ENCODE measurements at places on chromosomes 1 and 21. TPM values are rescaled to one million over a fixed set of nuclear protein-coding genes. Genes with fewer than 3 reads are reported as not detected.
A peak's percentile ranks its signal among the peaks of the same experiment; 100 is the strongest.

The TRIM67 gene
- total RNA-seq, result not detected

GRCh38 chr21:31576428-31576827, 83.1 kb upstream of the SOD1 start:
- H3K36me3 ChIP-seq, result no peaks in the 10 kb centered on the region
- H3K27ac ChIP-seq, result no peak overlapping the region
- no peaks in the 10 kb centered on the region for H3K4me1 ChIP-seq

- H3K4me1 ChIP-seq, result no peaks in the 10 kb centered on the region
- no peak overlapping the region for H3K27ac ChIP-seq
- no peak overlapping the region for H3K4me3 ChIP-seq
- H3K36me3 ChIP-seq, result no peaks in the 10 kb centered on the region
- no peaks in the 10 kb centered on the region for H3K27me3 ChIP-seq
- no peak for DNase-seq
Observed at GRCh38 chr1:186112280-186112679, 262.8 kb downstream of the TPR start.

The PAPPA2 gene
- total RNA-seq, result 0.38 TPM

The RGL1 gene
- total RNA-seq, result 2.0 TPM

DNA sequence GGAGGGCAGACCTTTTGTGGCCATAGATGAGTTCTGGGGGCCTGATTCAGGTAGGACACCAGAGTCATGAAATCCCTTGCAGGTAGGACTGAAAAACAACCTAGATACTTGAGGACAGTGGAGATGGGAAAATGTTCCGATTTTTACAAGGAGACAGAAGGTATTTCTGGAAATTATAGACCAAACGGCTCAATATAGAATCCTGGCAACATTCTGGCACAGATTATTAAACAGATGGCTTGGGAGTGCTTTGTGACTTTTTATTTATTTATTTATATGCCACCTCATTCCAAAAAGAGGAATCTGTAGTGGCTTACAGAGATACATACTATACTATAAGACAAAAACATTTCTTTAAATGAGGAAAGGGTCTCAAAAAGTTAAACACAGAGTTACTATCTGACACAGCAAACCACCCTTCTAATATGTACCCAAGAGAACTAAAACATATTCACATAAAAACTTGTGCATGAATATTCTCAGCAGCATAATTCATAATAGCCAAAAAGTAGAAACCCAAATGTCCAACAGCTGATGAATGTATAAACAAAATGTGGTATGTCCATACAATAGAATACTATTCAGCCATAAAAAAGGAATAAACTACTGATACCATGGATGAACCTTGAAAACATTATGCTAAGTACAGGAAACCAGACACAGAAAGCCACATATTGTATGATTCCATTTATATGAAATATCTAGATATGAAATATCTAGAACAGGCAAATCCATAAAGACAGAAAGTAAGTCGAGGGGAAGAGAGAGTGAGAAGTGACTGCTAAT, 49.8 kb downstream of the CDK18 start:
- H3K27me3 ChIP-seq, result peaks cover 62% of the 10 kb centered on the region
- peaks cover 6% of the 10 kb centered on the region for H3K36me3 ChIP-seq
- no peaks in the 10 kb centered on the region for H3K4me1 ChIP-seq
- peak; percentile 7 for DNase-seq

The SPRR2F gene
- not detected for total RNA-seq

The PRAMEF14 gene
- not detected for total RNA-seq

The CTPS1 gene
- total RNA-seq, result 94.1 TPM

GRCh38 chr1:8169364-8170058, 143.4 kb upstream of the ERRFI1 start:
- H3K27ac ChIP-seq, result peak overlapping the region; percentile 99
- H3K4me1 ChIP-seq, result peaks cover 30% of the 10 kb centered on the region
- peak overlapping the region; percentile 45 for H3K4me3 ChIP-seq
- DNase-seq, result peak; percentile 78
- H3K27me3 ChIP-seq, result no peaks in the 10 kb centered on the region

The CZIB gene
- 48.2 TPM for total RNA-seq

DNA sequence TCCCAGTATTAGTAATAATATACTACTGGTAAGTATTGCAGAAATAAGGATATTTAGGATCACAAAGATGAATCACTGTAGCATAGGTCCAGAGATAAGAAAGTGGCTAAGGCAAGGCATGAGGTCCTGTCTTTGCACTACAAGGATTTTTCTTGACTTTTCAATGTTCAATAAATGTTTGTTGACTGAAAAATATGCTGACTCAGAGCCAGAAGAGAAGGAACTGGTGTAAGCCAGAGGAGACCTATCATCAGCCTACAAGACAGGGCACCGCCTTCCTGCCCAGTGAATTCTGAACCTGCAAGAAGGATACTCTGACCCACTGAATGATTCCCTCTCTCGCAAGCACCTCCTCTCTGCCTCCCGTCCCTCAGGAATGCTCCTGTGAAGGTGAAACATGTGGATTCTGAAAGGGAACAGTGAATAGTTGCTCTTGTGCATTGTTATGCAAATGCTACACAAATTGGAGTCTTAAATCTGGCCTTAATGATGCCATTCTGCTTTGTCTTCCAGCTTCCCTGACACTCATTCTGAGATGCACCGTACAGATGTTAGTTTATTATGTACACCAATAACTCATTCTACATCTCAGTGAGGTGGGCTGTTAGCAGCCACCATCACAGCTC, 540.0 kb downstream of the OMA1 start:
- no peaks in the 10 kb centered on the region for H3K36me3 ChIP-seq
- H3K4me3 ChIP-seq, result no peak overlapping the region
- H3K27ac ChIP-seq, result no peak overlapping the region
- no peaks in the 10 kb centered on the region for H3K4me1 ChIP-seq
- DNase-seq, result no peak
- peaks cover 2% of the 10 kb centered on the region for H3K27me3 ChIP-seq

The ERICH3 gene
- 0.23 TPM for total RNA-seq

DNA sequence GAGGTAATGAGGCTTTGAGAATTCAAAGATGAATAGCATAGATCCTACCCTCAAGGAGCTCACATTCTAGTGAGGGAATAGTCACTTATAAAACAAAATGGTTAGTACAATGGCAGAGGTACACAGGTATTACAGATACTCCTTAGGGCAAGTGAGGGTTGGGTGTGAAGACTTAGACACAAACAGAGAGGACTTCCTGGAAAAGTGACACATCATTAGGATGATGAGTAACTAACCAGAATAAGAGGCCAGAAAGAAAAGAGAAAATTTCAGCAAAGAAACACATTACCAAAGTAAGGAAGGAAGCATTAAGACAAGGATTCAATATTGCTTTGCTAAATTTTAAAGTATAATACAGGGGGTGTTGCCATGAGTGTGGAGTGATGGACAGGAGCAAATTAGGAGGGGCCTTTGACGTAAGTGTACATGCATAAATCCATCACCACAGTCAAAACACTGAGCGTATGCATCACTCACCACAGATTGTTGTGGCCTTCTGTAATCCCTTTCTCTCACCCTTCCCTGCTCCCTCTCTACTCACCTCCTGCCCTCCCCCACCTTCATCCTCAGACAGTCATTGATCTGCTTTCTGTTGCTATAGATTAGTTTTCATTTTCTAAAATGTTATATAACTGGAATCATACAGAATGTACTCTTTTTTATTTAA, 7.9 kb downstream of the CD53 start:
- peak overlapping the region; percentile 92 for H3K4me3 ChIP-seq
- peak overlapping the region; percentile 97 for H3K27ac ChIP-seq
- peaks cover 61% of the 10 kb centered on the region for H3K36me3 ChIP-seq
- no peaks in the 10 kb centered on the region for H3K27me3 ChIP-seq
- peak; percentile 79 for DNase-seq

DNA sequence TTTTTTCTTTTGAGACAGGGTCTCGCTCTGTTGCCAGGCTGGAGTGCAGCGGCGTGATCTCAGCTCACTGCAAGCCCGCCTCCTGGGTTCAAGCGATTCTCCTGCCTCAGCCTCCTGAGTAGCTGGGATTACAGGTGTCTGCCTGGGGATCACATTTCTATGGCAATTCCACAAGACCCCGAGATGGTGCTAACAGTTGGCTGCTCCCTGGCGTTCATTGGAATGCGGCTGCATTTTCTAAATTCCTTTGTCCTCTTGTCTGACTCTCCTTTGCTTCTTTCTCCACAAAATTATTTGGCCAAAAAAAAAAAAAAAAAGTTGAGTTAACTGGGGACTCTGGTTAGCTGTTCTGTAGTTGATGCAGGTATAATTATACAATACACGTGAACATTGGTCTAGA, 176.4 kb downstream of the ETS2 start:
- peaks cover 2% of the 10 kb centered on the region for H3K27me3 ChIP-seq
- H3K36me3 ChIP-seq, result peaks cover 4% of the 10 kb centered on the region
- no peak overlapping the region for H3K27ac ChIP-seq

GRCh38 chr1:41958015-41958673, 39.4 kb upstream of the HIVEP3 start:
- no peaks in the 10 kb centered on the region for H3K27me3 ChIP-seq
- no peak for DNase-seq
- no peak overlapping the region for H3K27ac ChIP-seq
- H3K4me1 ChIP-seq, result peaks cover 13% of the 10 kb centered on the region
- H3K36me3 ChIP-seq, result no peaks in the 10 kb centered on the region

The MAP3K21 gene
- total RNA-seq, result 1.9 TPM

The LCE1F gene
- total RNA-seq, result not detected

DNA sequence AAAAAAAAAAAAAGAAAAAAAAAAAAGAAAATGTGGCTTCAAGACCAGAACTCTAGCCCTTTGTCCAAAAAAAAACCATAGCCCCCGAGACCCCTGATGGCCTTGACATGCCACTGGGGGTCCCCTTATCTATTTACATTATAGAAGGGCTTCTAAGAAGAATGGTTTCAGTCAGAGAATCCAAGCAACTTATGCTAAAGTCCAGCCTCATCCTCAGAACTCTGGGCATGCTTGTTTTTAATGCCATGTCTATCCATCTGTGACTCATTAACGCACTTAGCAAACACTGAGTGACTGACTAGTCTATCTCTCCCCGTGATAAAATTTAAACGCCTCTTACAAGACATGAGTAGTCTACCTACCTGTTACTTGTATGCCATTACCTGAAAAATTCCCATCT, 29.3 kb downstream of the ERG start:
- no peak overlapping the region for H3K4me3 ChIP-seq
- no peaks in the 10 kb centered on the region for H3K4me1 ChIP-seq
- DNase-seq, result no peak
- H3K36me3 ChIP-seq, result no peaks in the 10 kb centered on the region
- H3K27ac ChIP-seq, result no peak overlapping the region
- H3K27me3 ChIP-seq, result peaks cover 6% of the 10 kb centered on the region

DNA sequence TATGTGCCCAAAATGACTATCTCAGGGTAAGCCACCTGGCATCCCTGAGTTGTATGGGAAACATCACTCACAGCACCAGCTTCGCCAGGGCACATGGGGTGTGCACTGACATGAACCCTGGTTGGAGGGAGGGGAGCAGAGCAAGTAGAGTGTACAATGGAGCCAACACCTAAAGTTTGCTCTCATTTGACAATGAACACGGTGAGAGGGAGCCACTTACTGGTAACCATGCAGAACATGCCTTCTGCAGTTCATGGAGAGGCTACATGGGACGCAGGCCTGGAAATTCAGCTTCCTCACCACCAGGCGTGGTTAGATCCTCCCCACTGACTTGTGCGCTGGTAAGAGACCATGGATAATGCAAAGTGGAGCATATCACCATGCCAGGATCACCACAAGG, 10.0 kb upstream of the CPLANE2 start:
- DNase-seq, result no peak
- H3K4me1 ChIP-seq, result peaks cover 14% of the 10 kb centered on the region
- no peak overlapping the region for H3K4me3 ChIP-seq
- H3K27me3 ChIP-seq, result no peaks in the 10 kb centered on the region
- H3K36me3 ChIP-seq, result peaks cover 10% of the 10 kb centered on the region
- no peak overlapping the region for H3K27ac ChIP-seq

Measured in activated CD8-positive, alpha-beta memory T cell treated with anti-CD3 and anti-CD28 coated beads, Interleukin-2, amount 10 ng/mL, durations not matched to agents 7 days and 5 days (primary cell).